ENCODE measurements at places on chromosomes 4 and X. TPM values are rescaled to one million over a fixed set of nuclear protein-coding genes. Genes with fewer than 3 reads are reported as not detected.
A peak's percentile ranks its signal among the peaks of the same experiment; 100 is the strongest.

Gene P2RY8
- 5.5 TPM for total RNA-seq

Gene MAGEA4
- total RNA-seq = not detected

GRCh38 chrX:72201836-72202536 is 20.4 kb downstream of the PIN4 start:
- DNase-seq = no peak

DNA sequence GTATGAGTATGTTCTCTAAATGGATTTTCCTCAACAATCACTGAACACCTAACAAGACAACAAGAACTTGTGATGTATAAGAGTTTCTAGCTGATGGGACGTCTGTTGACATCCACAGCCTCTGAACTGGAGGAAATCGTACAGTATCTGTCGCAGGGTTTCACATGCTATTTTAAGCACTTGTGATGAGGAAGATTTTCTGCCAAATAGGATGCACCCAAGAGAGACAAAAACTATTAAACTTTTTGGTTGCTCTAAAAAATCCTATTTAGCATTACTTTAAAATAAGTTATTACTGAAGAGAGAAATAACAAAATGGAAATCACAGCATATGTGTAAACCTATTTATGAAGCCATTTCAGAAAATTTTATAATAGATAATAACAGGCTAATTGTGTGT is 356.1 kb upstream of the SLC7A11 start:
- no peak for DNase-seq

DNA sequence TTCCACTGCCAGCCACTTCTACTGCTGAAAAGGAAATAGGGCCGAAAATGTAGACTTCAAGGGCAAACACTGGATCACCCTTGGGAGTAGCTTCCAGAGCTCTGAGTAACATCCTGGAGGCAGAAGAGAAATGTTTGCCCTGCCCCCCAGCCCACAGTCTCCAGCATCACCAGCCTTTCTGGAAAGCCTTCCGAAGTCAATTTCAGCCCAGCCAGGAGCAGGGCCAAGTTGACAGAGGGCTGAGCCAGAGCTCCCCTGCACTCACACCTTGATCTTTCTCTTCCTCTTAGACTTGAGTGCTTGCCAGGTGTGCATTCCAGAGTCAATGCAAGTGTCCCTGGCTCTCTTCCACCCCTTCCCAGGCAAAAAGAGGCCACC is 35.2 kb downstream of the SLC25A5 start:
- peak; percentile 81 for DNase-seq

DNA sequence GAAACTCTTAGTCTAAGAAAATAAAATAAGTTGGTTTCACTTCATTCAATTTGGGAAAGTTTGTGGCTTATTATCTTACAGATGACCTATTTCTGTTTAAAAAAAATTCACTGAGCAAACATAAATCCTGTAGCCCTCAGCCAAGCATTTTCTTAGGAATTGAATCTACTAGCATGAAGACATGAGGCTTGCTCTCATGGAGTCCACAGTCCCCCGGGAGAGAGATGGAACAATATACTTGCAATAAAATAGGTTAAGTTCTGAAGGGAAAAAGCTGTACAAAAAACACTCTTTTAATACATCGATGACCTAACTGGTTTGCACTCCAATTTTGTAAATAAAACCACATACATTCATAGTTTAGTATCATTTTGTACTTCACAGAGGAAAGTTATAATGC is 642.6 kb upstream of the FAM241A start:
- DNase-seq = no peak

GRCh38 chr4:40033613-40034012 is 23.0 kb upstream of the N4BP2 start:
- DNase-seq = no peak

- DNase-seq = no peak
These were observed 511.5 kb upstream of the GALNT7 start for GRCh38 chr4:172657081-172657480.

DNA sequence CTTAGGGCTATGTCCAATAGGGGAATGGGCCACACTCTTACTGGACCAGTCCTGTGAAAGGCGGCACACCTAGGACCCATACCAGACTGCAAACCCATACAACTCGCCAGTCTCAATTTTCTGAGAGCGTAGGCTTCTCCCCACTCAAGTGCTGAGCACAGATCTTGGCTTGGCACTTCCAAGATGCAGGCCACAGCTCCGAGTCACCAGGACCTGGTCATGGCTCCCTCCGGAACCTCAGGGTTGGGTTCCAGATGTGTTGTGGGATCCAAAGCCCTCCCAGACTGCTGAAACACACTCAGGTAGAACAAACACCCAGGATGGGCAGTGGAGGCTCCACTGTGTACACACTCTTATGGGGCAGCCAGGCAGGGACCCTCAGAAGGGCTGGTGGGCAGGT is 103.3 kb downstream of the TMEM144 start:
- no peak for DNase-seq

All from aorta (tissue), 5 donors.